ENCODE measurements at places on chromosomes 13 and 19.

DNA sequence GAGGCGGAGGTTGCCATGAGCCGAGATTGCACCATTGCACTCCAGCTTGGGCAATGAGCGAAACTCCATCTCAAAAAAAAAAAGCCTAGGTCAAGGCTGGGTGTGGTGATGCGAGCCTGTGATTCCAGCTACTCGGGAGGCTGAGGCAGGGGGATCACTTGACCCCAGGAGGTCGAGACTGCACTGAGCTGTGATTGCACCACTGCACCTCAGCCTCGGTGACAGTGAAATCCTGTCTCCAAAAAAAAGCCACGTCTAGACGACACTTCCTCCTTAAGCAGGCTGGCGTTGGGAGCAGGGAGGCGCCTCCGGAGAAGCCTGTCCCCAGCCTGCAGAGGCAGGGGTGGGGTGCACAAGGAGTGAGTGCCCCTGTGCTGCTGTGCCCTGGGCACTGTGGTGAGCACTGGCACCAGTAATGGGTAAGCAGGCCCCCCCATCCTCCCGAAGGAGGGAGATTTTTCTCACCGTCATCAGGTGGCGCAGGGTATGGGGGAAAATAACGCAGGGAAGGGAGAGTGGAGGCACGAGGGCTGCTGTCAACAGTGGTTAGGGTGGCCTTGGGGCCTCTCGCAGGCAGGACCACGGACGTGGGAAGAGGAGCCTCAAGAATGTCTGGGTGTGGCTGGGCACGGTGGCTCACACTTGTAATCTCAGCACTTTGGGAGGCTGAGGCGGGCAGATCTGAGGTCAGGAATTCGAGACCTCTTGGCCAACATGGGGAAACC is 706 bp downstream of the P2RY11 start:
- no peak for DNase-seq

GRCh38 chr19:1128106-1128505 is 24.3 kb downstream of the GPX4 start:
- DNase-seq = no peak

GRCh38 chr13:27308941-27309340 is 38.3 kb downstream of the RASL11A start:
- DNase-seq = no peak

DNA sequence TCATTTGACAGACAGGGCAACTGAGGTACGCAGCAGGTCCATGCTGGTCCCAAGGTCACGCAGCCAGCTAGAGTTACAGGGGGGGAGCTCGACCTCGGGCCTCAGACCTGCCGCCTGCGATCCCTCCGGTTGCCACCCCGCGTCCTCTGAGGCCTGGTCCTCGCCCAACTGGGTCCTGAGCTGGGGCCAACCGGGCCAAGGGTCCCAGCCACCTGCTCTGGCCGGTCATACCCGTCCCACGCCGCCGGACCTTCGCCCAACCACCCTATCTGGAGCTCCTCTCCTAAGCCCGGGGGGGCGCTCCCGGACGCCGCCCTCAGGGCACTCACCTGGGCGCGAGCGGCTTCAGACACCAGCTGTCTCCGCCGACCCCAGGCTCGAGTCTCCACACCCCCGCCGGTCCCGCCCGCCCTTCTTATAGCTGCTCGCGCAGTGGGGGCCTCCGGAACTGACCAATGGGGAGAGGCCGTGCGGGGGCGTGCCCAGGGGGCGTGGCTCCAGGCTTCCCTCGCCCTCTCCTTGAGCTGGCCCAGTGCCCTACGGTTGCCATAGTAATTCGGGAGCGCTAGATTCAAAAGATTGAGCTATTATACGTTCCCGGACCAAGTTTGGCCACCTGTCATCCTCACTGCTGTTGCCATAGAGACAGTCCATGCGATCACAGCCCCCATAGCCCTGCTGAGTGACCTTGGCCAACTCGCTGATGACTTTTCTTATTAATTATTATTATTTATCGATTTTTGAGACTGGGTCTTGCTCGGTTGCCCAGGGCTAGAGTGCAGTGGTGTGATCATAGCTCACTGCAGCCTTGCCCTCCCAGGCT is at the start of gene PLIN5:
Gene PLIN5, minus strand, starts transcription at position 389 of the 823 bp plus-strand sequence. CDS start 1,150 bp downstream, outside the sequence.
- DNase-seq = peak; percentile 20

- DNase-seq = no peak
Observed at GRCh38 chr13:78540058-78540457, 63.3 kb downstream of the POU4F1 start.

DNA sequence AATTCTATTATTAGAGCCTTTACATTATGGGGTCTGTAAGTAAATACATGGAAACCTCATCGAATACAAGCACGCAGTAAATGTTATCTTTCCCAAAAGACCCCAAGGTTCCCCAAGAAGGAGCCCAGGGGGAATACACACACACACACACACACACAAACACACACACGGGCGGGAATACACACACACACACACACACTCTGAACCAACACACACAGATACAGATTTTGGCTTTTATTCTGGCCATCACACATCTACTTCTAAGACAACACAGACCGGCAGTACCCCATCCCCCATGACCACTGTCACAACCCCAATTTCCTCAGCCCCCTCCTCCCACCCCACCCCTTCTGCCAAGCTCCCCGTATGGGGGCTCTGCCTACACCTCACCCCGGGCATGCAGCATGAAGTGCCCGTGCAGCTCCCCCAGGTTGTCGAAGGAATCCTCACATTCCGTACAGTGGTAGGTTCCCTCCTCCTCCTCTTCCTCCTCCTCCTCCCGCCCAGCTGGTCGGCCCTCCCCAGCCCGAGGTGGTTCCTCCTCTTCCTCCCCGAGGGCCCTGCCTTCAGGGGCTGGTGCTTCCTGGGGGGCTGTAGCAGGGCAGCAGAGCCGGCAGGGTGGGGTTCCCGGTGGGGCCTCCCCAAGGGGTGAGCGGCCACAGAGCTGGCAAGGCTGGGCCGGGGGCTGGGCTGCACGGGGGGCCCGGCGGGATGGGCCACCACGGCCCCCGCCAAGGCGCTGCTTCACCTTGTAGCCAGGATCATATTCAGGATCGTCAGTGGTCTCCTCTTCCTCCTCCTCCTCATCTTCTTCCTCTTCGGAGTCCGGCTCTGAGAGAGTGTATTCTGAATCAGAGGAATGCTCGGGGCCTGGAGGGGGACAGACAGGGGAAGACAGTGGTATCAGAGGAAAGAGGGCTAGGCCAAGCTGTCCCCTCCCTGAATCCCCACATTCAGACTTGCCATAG is 4.4 kb upstream of the SRRM5 start:
- DNase-seq = no peak

- DNase-seq = no peak
Observed at GRCh38 chr19:1601613-1602064, 3.6 kb downstream of the UQCR11 start.

- no peak for DNase-seq
Observed at GRCh38 chr19:38185562-38185961, 38.5 kb downstream of the DPF1 start.

DNA sequence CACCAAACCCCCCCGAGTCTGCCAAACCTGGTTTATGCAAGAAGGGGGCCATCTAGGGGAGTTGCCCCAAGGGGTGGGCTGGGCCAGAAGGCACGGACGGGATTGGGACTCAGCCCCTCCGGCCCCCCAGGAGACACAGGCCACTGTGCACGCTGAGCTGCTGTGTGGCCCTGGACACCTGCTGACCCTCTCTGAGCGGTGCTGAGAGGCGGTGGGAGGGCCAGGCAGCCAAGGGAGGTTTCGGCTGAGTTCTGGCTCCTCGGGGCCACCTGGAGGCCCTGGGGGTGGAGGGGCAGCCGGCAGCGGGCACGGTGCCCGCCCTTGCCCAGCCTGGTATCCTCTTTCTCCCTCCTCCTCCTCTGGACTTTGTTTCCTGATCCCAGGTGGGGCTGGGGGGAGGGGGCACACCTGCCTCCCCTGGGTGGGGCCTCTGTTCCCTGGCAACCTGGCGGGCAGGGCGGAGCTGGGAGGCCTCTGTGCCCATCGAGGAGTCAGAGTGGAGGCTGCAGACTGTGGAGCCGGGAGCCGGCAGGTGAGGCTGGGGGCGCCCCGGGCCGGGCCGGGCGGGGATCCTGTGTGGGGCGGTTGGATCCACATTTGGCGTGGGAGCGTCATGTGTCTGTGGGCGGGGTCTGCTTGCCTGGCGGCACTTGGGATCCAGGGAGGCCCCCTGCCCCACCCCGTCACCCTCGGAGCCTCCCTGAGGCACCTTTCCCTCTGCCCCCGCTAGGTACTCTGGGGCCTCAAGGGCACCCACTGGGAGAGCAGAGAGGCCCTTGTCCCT is at the start of gene MISP:
Gene MISP, plus strand, starts transcription at position 473 of the 784 bp plus-strand sequence. CDS start 5,835 bp downstream, outside the sequence.
- DNase-seq = no peak

DNA sequence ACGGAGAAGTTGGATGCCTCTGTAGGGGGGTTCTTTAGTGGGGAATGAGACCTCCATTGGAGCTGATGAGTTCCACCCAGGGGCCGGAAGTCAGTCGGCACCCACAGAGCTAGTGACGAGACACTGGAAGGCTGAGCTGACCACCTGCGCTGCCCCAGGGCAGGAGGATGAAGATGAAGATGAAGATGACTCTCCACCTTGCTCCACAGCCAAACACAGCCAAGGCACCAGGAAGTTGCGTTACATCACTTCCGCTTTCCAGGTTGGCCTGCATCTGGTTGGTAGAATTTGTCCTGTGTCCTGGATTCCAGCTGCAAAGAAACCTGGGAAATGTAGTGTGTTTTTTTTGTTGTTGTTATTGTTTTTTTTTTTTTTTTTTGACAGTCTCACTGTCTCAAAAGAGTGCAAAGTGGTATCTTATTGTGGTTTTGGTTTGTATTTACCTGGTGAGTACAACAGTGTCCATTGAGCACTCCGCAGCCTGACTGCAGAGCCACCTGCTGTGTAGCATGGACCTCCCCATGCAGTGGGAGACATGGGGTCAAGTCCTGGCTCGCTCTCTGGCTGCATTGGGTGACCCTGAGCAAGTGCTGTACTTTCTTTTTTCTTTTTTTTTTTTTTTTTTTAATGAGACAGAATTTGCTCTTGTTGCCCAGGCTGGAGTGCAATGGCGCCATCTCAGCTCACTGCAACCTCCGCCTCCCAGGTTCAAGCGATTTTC is 1.9 kb downstream of the TBC1D17 start:
- DNase-seq = no peak

DNA sequence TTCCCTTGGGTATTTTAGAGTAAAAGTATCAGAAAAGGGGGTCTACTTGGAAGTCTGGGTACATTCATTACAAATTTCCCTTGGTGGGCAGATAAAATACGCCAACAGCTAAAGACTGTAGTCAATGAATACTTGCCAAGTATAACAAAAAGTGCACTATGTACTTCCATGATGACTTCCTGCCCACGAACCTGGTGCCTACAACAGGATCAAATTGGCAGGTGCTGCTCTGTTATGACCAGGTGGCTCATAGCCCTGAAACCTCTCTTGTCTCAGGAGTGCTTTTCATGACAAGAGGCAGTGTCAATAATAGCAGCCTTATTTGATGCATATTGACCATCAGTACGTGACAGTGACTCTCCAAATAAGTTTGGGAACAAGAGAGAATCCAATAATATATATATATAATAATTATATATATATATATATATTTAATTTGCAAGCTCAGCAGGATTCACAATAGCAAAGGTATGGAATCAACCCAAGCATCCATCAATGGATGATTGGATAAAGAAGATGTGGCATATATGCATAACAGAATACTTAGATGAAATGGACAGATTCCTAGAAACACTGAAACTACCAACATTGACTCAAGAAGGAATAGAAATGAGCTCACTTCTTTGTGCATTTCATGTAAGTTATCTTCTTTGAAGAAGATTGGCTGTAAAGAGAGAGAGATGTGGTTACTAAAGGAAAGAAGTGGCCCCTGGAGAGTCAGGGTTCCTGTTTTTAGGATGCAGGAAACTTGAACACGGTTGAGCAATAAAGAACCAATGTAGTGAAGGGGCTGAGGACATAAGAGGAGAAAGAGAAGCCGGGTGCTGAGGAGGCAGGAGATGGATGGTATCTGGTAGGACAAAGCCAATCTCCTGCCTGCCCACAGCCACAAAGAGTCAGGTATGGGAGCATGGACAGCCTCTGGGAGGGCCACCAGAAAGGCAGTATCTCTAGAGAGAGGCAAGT is 52.0 kb upstream of the GTF2F2 start:
- DNase-seq = no peak

DNA sequence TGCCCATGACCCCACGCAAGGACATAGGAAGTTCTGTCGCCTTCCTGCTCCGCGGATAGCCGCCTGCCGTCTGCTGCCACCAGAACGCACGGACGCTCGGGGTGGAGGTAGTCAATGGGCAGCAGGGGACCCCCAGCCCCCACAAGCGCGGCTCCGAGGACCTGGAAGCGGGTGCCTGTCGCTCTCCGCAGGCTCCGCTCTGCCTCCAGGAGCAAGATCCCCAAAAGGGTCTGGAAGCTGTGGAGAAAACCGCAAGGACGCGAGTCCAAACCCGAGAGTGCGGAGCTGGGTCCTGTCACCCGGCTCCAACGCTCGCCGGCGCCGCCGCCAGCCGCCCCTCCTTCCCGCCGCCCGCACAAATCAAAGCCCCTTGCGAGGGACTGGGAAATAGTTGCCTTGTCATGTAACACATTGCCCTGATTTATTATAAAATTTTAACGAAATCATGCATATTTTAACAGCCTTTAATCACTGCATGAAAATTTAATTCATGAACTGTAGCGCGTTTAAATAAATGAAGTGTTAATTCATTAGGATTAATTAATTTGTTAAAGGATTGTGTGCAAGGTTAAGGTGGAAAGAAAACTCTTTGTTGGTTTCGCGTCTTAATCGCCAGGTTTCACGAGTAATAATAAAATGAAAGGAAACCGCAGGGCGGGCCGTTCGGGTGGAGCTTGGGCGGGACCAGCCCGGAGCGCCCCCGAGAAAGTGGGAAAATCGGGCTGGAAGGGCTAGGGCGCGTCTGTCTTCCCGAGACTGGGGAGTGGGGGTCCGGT is 5.5 kb upstream of the POU4F1 start:
- DNase-seq = no peak

- no peak for DNase-seq
Observed at GRCh38 chr13:45385907-45386553, 32.1 kb downstream of the SLC25A30 start.
